ENCODE measurements at places on chromosomes 3 and 15.

DNA sequence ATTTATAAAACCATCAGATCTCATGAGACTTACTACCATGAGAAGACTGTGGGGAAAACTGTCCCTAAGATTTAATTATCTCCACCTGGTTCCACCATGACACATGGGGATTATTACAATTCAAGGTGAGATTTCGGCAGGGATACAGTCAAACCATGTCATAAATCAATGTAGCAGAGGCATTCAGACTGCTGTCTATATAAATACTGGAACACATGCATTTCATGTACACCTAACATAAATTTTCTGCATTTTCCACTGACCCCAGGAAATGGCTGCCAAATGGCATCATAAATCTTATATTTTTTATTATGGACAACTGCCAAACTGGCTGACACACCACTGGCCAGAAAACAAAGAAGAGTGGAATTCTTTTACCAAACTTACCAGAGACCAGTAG, 755.1 kb upstream of the EPHA6 start:
- no peaks in the 10 kb centered on the region for H3K27me3 ChIP-seq

- H3K27me3 ChIP-seq = no peaks in the 10 kb centered on the region
- H3K4me3 ChIP-seq = no peak overlapping the region
- H3K36me3 ChIP-seq = peaks cover 5% of the 10 kb centered on the region
- no peaks in the 10 kb centered on the region for H3K4me1 ChIP-seq
- H3K27ac ChIP-seq = no peak overlapping the region
These were observed 8.6 kb downstream of the ATP13A4 start for GRCh38 chr3:193546129-193546528.

- H3K27ac ChIP-seq = no peak overlapping the region
- H3K4me1 ChIP-seq = no peaks in the 10 kb centered on the region
- DNase-seq = no peak
These were observed 58.6 kb upstream of the SLITRK3 start for GRCh38 chr3:165254812-165255211.

DNA sequence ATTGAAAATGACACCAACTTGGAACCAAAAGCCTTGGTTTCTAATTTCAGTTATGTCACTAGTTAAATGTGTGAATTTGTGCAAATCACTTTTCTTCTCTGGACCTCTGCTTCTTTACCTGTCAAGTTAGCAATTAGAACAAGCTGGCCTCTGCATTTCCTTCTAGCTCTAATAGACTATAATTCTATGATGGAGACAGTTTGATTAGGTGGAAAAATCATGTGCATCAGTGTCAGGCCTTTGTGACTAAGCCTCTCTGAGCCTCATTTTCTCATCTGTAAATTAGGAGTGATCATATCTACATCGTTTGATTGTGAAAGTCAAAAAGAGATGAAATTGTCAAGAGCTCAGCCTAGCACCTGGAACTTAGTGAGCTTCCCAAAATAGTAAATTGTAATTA, 712.9 kb downstream of the MECOM start:
- peaks cover 1% of the 10 kb centered on the region for H3K27me3 ChIP-seq
- H3K4me3 ChIP-seq = no peak overlapping the region
- H3K36me3 ChIP-seq = no peaks in the 10 kb centered on the region
- H3K4me1 ChIP-seq = no peaks in the 10 kb centered on the region
- no peak overlapping the region for H3K27ac ChIP-seq

DNA sequence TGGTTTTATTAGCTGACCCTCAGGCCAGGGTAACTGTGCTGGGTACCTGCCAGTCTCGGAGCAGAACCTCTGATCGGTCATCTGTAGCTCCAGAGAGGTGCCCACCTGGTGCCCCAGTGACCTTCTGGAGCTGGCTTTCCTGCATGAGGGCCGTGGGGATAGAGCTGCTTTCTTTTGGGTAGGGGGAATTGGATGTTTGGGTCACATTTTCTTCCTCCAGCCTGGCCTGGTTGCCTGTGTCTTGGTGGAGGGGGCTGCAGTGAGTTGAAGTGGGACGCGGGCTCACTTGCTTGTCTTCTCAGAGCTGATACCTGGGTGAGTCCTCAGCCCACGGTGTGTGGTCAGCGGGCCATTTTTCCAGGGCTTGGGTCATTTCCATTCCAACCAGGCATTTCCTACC, 2.6 kb downstream of the ZNF710 start:
- H3K36me3 ChIP-seq = peaks cover 9% of the 10 kb centered on the region
- H3K27ac ChIP-seq = peak overlapping the region; percentile 21
- H3K4me3 ChIP-seq = peak overlapping the region; percentile 35
- DNase-seq = no peak
- no peaks in the 10 kb centered on the region for H3K27me3 ChIP-seq

- no peak overlapping the region for H3K4me3 ChIP-seq
- no peaks in the 10 kb centered on the region for H3K36me3 ChIP-seq
- peaks cover 19% of the 10 kb centered on the region for H3K4me1 ChIP-seq
These were observed 346.7 kb upstream of the TGFBR2 start for GRCh38 chr3:30259730-30260129.

- DNase-seq = no peak
- no peaks in the 10 kb centered on the region for H3K27me3 ChIP-seq
- no peaks in the 10 kb centered on the region for H3K36me3 ChIP-seq
- no peak overlapping the region for H3K4me3 ChIP-seq
These were observed 302.9 kb downstream of the SATB1 start for GRCh38 chr3:18122264-18122663.

DNA sequence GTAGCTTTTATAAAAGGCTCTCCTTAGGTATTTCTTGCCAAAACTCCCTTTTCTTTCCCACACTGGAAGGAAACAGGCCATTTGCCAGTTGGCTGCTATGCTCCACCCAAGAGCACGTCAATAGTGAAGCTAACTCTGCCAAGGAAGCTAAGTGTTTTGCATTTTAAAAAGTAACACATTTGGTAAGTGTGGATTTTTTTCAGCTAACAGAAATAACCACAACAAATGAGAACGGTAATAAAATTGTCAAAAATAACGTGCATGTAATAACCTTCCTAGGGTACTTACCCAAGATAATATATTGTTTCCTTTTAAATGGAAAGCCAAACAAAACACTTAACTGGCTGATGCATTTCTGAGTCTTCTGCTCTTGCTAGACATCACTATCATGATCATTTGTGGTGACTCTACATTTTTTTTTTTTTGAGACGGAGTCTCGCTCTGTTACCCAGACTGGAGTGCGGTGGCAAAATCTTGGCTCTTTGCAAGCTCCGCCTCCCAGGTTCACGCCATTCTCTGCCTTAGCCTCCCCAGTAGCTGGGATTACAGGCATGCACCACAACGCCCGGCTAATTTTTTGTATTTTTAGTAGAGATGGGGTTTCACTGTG, 4.6 kb downstream of the DPP8 start:
- H3K27ac ChIP-seq = no peak overlapping the region
- H3K36me3 ChIP-seq = peaks cover 41% of the 10 kb centered on the region
- H3K27me3 ChIP-seq = no peaks in the 10 kb centered on the region
- peaks cover 50% of the 10 kb centered on the region for H3K4me1 ChIP-seq
- DNase-seq = no peak
- no peak overlapping the region for H3K4me3 ChIP-seq

DNA sequence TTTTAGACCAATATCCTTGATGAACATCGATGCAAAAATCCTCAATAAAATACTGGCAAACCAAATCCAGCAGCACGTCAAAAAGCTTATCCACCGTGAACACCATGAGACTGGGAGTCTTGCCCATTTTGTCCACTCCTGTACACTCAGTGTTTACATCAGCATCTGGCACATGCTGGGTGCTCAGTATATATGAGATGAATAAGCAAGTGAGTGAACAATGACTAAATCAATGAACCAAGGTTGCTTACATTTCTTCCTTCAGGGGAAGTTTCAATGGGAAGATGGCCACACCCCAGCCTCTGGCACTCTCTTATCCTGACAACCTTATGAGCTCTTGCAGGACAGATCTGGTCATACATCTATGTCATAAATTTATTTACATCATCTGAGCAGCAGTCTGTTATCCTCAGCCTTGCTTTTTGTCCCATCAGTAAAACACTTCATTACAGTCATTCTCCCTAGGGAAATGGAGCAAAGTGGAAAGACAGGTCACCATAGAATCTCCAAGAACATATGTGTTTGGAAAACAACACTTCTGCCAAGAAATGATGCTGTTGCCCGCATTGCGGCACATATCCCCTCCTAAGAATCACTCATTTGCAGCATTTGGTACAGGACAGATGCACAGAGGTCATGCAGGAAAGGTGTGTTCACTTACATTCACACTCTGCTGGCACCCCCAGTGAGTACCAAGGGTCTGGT, 171.8 kb upstream of the EIF1B start:
- no peaks in the 10 kb centered on the region for H3K4me1 ChIP-seq
- peaks cover 4% of the 10 kb centered on the region for H3K36me3 ChIP-seq

DNA sequence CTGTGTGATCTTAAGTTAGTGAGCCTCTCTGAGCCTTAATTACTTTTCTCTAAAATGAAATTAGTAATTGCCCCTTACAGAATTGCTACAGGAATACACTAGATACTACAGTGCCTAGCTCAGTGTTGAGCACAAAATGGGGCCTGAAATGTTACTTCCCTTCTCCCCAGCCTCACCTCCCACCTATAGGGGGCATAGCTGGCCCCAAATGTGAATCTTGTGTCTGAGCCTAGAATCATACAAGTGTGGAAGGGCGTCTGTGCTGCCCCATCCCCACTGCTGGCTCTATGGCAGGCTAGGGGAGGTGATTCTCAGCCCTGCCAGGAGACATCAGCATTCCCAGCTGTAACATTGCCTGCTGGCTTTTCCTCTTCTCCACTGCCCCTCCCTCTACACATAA, 42.7 kb downstream of the IFT122 start:
- no peak for DNase-seq
- peaks cover 10% of the 10 kb centered on the region for H3K4me1 ChIP-seq
- no peaks in the 10 kb centered on the region for H3K36me3 ChIP-seq
- H3K27me3 ChIP-seq = no peaks in the 10 kb centered on the region

GRCh38 chr15:69930754-69931153, 167.0 kb downstream of the TLE3 start:
- no peaks in the 10 kb centered on the region for H3K4me1 ChIP-seq
- peaks cover 4% of the 10 kb centered on the region for H3K36me3 ChIP-seq
- peaks cover 13% of the 10 kb centered on the region for H3K27me3 ChIP-seq

DNA sequence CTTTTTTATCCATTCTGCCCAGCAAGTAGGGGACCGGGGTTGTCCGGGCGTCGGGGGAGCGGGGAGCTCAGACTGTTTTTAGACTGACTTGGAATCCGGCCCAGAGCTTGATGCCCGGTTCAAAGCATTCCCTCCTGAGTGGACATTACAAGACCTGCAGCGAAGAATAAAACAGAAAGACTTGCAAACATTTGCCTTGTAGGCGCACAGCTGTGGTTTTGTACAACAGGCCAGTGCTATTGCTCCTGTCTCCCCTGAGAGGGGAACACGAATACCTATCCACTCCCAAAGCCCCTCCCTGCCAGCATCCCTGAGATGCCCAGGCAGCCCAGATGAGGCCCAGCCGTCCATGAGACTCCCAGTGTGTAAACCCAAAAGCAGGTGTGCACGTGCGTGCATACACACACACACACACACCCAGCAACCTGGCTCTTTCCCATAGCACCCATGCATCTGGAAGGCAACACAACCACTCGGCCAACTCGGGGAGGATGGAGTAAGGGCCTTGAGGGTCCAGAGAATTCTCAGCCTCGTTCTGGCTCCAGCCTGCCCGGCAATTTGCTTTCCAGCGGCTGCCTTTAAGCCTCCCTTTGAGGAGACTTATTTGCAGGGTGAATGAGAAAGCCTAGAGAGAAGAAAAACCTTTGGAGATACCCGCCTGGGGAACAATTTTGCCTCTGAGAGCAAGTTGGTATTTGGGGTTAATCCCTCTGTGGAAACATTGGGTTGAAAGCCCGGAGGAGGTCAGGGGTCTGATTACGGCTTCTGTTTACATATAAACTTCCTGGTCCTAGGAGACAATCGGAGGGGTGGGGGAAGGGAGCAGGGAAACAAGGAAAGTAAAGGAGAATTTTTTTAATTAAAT, 161.0 kb upstream of the HES1 start:
- no peaks in the 10 kb centered on the region for H3K36me3 ChIP-seq
- H3K27me3 ChIP-seq = peaks cover 41% of the 10 kb centered on the region
- no peak for DNase-seq
- H3K4me1 ChIP-seq = peaks cover 20% of the 10 kb centered on the region
- no peak overlapping the region for H3K4me3 ChIP-seq

DNA sequence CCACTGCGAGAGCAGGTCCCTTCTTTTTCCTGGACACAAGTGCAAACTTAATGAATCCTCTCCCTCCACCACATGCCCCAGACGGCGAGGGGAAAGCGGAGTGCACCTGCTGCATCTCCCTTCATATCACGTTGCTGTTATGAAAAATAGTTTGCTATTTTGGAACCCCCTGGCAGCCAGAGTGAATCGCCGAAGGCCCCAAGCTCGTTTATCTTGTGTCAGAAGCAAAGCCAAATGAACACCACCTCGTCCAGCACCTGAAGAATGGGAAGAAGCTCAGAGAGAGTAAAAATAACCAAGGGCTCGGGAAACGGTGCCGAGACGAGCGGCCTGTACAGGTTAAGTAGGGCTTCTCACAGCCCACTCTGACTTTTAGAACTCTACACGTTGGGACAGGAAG, 394.6 kb upstream of the RORA start:
- H3K4me3 ChIP-seq = no peak overlapping the region
- no peak overlapping the region for H3K27ac ChIP-seq
- no peaks in the 10 kb centered on the region for H3K36me3 ChIP-seq
- DNase-seq = no peak

DNA sequence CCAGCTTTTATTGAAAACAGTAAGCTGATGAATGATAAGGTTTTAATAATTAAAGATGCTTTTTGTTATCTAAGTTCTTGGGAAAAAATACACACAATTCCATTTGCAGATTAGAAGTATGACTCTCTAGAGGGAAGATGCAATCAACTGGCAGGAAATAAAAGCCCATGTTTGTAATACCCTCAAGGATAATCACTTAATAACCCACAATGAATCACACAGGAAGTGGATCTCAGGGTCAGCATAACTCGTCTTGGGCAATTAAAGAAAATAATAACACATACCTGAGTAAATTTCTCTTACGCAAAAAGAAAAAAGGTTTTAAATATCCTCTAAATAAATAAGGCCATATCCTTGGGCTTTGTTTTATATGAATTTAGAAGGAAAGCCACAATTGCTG, 9.4 kb upstream of the EID1 start:
- no peaks in the 10 kb centered on the region for H3K36me3 ChIP-seq
- peaks cover 6% of the 10 kb centered on the region for H3K4me1 ChIP-seq
- no peak overlapping the region for H3K27ac ChIP-seq
- peaks cover 36% of the 10 kb centered on the region for H3K27me3 ChIP-seq
- DNase-seq = no peak

- H3K4me3 ChIP-seq = no peak overlapping the region
- H3K27ac ChIP-seq = no peak overlapping the region
- H3K4me1 ChIP-seq = no peaks in the 10 kb centered on the region
- peaks cover 25% of the 10 kb centered on the region for H3K27me3 ChIP-seq
These were observed 55.5 kb downstream of the SMAD6 start for GRCh38 chr15:66757521-66757920.

DNA sequence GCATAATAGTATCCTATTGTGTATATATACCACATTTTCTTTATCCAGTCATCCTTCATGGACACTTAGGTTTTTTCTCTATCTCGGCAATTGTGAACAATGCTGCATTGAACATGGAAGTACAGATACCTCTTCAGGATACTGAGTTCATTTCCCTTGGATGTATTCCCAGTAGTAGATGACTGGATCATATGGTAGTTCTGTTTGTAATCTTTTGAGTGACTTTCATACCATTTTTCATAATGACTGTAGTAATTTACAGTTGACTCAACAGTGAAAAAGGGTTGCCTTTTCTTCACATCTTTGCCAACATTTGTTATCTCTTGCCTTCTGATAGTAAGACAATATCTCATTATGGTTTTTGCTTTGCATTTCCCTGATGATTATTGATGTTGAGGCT, 21.8 kb downstream of the MYH15 start:
- H3K27ac ChIP-seq = no peak overlapping the region
- H3K4me3 ChIP-seq = no peak overlapping the region
- no peak for DNase-seq
- H3K27me3 ChIP-seq = no peaks in the 10 kb centered on the region
- peaks cover 2% of the 10 kb centered on the region for H3K4me1 ChIP-seq

GRCh38 chr15:44798826-44799225, 62.5 kb downstream of the TRIM69 start:
- peaks cover 5% of the 10 kb centered on the region for H3K4me1 ChIP-seq
- DNase-seq = no peak
- H3K4me3 ChIP-seq = no peak overlapping the region
- H3K36me3 ChIP-seq = no peaks in the 10 kb centered on the region

All from activated naive CD8-positive, alpha-beta T cell treated with anti-CD3 and anti-CD28 coated beads, Interleukin-2, amount 50 U/mL, for 24 hours (primary cell).